ENCODE measurements at places on chromosomes 11 and 22.

GRCh38 chr22:19851291-19852176 is 3.1 kb downstream of the GNB1L start:
- no peak for DNase-seq

- no peak for DNase-seq
Measured at GRCh38 chr22:18085188-18085587, 7.4 kb downstream of the PEX26 start.

GRCh38 chr11:108966206-108966605 is 301.3 kb downstream of the DDX10 start:
- no peak for DNase-seq

- DNase-seq, result peak; percentile 67
Measured at GRCh38 chr22:17919276-17920144, 104.9 kb downstream of the MICAL3 start.

- no peak for DNase-seq
Measured at GRCh38 chr22:50613291-50613981, 12.8 kb downstream of the MAPK8IP2 start.

DNA sequence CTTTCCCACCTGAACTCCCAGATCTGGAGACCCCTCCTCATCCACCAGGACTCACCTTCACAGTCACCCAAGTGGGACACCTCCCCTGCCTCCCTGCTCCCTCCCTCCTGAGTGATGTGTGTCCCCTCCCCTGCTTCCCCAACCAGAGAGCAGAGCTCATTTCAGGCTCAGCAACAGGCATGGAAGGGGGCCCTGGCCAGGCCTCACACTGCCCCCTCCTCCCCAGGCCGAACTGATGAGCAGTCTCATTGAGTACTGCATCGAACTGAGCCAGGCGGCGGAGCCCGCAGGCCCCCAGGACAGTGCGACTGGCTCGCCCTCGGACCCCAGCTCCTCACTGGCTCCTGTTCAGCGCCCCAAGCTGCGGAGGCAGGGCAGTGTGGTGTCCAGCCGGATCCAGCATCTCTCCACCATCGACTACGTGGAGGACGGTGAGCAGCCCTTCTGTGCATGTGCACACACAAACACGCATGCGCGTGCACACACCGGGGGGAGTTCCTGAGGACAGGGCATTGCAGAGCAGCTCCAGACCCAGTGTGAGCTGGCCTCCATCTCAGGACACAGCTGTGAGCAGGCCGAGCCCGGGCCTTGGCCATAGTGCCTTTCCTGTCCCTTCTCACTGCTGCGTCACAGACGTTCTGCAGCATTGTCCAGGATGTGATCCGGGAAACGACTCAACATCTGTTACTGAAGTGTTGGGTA is 17.8 kb upstream of the NEAT1 start:
- no peak for DNase-seq

DNA sequence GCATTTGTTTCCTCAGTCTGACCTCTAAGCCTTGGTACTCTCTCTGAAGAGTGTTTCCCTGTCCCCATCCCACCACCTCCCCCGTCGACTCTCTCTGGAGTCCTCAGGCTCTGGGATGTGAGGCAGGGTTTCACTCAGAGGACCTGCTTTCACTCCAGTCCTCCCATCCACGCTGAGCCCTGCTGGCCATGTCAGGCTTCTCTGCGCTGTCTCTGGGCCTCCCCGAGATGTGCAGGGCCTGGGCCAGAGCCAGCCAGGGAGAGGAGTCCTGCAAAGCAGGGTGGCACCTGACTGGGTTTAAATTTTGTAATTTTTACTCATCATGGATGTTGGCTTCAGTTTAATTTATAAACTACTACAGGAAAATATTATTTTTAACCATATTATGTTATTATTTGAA is 3.3 kb downstream of the SCGB2A2 start:
- DNase-seq, result no peak

- peak; percentile 24 for DNase-seq
Measured at GRCh38 chr22:24482575-24482974, 12.6 kb upstream of the UPB1 start.

DNA sequence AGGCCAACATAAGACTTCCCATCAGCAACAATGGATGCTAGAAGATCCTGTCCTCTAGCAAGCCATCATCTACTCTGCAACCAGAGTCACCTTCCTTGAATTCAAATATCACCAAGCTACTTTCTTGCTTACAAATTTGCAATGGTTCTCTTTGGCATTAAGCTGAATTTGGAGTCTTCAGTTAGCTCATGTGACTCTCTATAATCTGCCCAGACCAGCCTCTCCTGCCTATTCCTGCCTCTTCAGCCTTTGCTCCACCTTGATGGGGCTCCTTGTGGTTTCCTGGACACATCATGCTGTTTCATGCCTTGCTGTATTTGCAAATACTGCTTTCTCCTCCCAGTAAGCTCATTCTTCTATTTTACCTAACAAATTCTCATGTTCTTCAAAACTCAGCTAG is 82.3 kb downstream of the RASSF10 start:
- DNase-seq, result no peak

- no peak for DNase-seq
Measured at GRCh38 chr11:131511794-131512193, 141.4 kb downstream of the NTM start.

DNA sequence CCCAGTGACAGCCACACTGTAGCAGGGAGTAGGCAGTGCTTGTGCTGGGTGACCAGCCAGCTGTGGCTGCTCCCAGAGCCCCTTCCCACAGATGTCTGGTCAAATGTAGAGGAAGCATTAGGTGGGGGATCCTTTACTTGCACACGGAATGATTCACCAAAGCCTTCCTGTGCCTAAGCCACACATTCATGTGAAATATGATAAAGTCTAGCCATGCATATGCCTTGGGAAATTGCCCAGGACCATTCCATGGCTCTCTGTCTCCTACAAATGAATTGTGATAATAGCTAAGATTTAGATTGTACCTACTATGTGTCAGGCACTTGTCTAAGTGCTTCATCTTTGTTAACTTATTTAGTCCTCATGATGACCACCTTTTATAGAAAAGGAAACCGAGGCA is 217.5 kb upstream of the E2F8 start:
- no peak for DNase-seq
